ENCODE measurements at places on chromosomes 1 and 21. TPM values are rescaled to one million over a fixed set of nuclear protein-coding genes. Genes with fewer than 3 reads are reported as not detected.

DNA sequence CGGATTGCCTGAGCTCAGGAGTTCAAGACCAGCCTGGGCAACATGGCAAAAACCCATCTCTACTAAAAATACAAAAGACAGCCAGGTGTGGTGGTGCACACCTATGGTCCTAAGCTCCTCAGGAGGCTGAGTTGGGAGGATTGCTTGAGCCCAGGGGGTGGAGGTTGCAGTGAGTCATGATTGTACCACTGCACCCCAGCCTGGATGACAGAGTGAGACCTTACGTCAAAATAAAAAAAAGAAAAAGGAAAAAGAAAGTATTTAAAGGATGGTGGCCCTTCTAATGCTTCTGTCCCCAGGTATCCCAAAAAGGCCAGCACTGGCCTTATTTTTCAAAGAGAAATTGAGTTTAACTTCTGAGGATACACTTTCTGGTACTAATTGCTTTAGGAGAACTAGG lies 1.7 kb downstream of the IKBKE start:
- DNase-seq, result no peak

GRCh38 chr21:22536509-22536908 lies 1538.3 kb downstream of the NCAM2 start:
- no peak for DNase-seq

DNA sequence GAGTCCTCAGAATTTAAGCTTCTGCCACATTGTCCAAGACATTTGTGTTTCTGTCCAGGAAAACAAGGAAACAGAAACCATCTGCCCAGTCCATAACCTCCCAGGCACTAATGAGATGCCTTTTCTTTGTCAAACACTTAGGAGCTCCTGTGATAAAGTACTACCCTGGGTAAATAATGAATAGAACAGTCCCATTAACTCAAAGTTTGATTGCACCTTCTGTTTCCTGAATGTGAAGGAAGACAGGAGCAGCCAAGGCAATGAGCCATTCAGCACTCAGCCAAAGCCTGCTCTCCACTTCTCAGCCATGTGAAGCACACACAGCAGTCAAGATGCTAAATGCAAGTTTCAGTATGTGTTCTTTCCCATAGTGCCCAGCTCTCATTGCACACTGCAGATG lies 199.8 kb downstream of the SEC16B start:
- DNase-seq, result no peak

The ADORA1 gene
- not detected for total RNA-seq

The CD52 gene
- total RNA-seq, result not detected
